ENCODE measurements at places on chromosomes 3 and 15.

DNA sequence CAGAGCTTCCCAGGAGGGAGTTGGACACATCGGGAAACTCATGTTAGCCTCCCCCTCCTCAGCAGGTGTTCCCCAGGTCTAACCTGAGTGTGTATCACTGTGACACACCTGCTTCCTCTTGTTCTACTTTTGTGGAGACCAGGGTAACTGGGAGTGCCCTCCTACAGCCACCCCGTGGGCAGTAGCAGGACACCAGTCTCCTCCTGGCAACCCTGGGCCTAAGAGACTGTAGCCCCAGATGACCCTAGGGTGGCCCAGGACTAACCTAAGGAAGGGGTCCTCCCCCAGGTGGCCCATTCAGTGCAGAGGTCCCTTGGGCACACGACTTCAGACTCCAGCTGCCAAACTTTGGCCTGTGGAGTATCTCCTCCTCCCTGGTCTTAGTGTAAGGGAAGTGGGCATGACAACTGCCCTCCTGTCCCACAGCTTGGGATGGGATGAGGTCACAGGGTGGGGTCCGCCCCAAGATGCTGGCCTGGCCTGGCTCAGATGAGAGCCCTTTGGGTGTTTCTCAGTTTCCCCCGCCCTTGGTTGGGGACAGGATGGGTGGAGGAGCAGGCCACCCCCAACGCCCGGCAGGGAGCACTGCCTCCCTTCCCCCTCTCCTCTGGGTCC, 4.8 kb downstream of the CSK start:
- no peak for DNase-seq

DNA sequence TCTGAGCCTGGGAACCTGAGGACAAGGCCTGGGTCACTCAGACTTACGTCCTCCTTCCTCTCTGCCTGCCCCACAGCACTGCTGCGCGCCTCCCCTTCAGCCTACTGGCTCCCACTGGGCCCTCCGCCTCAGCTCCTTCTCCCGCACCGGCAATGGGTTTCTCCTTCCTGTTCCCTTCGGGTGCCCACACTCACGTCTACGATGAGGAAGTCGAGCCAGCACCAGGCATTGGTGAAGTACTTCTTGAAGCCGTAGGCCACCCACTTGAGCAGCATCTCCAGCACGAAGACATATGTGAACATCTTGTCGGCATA, 70.0 kb downstream of the EXOG start:
- no peak for DNase-seq

GRCh38 chr15:30885814-30886213, 17.9 kb upstream of the FAN1 start:
- peak; percentile 11 for DNase-seq

GRCh38 chr3:32414522-32415202, 23.0 kb downstream of the CMTM7 start:
- DNase-seq, result peak; percentile 44

- DNase-seq, result no peak
These were observed 54.5 kb upstream of the ATP11B start for GRCh38 chr3:182738583-182739411.

GRCh38 chr3:122516846-122517360, 2.2 kb upstream of the KPNA1 start:
- no peak for DNase-seq

DNA sequence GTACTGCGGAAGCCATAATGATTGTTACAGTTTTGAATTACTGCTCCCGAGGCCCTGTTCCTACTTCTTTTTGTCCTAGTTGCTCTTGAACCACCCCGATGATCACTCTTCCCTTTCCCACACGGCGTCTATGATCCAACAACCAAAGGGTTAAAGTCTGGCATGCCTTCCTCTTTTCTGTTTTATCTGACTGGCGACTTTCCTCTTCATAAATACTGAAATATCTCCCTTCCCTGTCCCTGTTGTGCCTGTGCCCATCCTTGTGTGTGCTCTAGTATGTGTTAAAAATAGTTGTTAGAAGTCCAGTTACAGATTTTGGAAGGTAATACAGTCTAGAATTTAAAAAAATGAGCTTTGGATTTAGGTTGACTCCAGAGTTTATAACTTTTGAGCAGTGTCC, 83.6 kb downstream of the AKAP13 start:
- DNase-seq, result no peak

GRCh38 chr3:146160964-146161662, at the start of gene PLOD2:
PLOD2 (minus strand) TSS chr3:146161184; CDS start chr3:146160989, 195 bp downstream.
- DNase-seq, result peak; percentile 96

GRCh38 chr3:29408676-29409075, 127.8 kb downstream of the RBMS3 start:
- peak; percentile 49 for DNase-seq

GRCh38 chr3:110664148-110664547, 407.5 kb upstream of the NECTIN3 start:
- no peak for DNase-seq

- no peak for DNase-seq
These were observed 59.8 kb downstream of the EXOG start for GRCh38 chr3:38555926-38556325.

DNA sequence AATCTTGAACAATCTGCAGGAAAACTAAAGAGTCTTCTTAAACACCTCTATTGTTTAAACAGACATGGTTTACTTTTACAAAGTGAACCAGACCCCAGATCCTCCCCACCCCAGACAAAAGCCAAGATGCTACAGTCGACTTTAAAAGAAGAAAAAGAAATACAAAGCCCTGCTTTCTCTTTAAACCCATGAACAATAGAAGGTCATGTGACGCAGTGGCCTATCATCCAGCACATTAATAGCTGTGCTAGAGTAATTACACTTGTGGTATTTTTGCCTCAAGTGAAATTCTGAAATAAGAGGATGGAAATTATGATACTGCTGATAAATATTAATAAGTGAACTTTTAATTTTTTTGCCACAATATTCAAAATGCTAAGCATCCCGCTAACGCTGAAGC, 613.4 kb downstream of the FOXP1 start:
- DNase-seq, result no peak

GRCh38 chr15:60218256-60218655, 179.5 kb downstream of the ANXA2 start:
- no peak for DNase-seq

- DNase-seq, result no peak
These were observed 31.3 kb downstream of the TRAK1 start for GRCh38 chr3:42122261-42123011.
